ENCODE measurements at places on chromosomes 2 and 18.

DNA sequence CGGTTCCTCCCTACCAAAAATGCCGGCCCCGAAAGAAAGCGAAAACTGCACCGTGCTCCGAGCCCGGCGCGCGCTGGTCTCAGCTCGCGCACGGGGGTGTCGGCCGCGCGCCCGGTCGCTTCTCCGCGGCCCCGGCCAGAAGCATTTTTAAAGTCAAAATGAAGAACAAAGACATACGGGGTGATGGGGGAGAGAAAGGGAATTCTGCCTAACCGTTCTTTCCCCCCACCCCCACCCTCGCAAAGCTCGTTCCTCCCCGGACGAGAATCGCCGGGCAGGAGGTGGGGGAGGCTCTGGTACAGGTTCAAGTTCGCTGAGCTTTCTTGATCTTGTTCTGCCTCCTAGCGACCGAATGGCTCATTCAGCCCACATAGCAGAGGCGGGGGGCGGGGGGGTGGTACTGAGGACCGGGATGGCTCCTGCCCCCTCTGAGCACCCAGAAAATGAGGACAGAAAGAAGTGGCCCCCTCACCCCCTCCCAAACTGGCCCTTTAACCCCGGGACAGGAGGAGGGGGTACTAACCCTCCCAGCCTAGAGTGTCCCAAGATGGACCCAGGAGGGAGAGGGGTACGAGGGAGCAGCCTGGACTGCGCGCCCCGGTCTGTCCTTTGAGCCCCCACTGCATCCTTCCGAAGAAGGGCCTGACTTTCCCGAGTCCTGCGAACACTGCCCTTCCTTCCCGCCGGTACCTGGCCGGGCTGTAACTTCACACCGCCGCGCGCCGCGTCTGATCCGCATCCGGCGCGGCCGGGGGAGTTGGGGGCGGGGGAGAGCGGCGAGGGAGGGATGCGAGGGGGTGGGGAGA, 3.1 kb downstream of the BCL11A start:
- no peak for DNase-seq

DNA sequence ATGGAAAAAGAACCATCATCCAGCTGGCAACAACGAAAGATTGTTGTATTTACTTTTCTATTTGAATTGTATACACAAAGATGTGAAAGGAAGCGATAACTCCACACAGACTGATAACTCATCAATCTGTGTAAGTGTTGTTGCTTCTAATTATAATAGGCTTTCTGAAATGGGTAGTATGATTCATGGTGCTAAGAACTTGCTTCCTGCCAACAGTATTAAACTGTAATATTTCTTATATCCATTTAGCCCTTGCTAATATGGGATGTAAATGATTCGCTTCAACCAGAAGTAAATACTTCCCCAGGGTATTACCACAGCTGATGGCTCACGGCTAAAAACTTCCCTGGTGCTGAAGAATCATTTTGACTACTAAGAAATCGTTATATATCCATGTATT, 70.2 kb downstream of the TMEM163 start:
- no peak for DNase-seq

GRCh38 chr2:198756166-198756565, 701.6 kb downstream of the SATB2 start:
- DNase-seq: no peak

DNA sequence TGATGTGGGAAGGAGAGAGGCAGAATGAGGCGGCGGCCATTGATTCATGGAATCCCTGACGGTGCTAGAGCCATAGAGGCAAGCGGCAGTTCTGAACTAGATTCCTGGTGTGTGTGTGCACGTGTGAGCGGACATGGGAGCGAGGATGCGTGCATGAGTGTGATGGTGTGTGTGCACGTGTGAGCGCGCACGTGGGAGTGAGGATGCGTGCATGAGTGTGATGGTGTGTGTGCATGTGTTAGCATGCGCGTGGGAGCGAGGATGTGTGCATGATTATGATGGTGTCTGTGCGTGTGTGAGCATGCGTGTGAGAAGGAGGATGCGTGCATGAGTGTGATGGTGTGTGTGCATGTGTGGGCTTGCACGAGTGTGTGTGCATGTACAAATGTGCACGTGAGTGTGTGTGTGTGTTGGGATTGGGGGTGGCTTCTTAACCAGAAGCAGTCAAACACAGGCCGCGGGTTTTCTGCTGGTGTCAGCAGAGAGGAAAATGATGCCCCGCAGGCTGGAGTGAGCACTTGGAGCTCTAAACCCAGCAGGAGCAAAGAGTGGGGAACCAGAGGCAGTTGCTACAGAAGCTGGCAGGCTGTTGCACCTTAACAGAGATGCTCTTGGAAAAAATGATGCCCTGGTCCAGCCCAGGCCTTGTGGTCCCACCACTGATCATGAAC, 29.5 kb downstream of the DIPK1C start:
- DNase-seq: no peak

DNA sequence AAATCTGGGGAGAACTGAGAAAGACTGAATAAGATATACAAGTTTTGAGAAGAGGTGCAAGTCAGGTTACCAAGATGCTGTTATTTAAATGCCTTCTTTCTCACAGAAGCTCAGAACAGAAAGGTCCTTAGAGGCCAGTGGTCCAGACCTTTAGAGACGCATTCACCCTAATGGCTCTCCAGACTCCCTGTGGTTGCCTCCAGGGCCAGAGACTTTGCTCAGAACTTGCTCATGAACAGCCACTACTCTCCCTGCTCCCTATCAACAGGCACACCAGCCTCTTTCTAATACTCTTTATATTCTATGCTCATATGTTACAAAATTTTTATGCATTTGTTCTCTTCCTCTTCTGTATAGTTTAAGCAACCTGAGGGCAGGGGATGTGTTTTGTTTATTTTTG, 349.0 kb upstream of the TNP1 start:
- no peak for DNase-seq

- DNase-seq: no peak
These were observed 62.9 kb downstream of the POMC start for GRCh38 chr2:25105336-25106085.

DNA sequence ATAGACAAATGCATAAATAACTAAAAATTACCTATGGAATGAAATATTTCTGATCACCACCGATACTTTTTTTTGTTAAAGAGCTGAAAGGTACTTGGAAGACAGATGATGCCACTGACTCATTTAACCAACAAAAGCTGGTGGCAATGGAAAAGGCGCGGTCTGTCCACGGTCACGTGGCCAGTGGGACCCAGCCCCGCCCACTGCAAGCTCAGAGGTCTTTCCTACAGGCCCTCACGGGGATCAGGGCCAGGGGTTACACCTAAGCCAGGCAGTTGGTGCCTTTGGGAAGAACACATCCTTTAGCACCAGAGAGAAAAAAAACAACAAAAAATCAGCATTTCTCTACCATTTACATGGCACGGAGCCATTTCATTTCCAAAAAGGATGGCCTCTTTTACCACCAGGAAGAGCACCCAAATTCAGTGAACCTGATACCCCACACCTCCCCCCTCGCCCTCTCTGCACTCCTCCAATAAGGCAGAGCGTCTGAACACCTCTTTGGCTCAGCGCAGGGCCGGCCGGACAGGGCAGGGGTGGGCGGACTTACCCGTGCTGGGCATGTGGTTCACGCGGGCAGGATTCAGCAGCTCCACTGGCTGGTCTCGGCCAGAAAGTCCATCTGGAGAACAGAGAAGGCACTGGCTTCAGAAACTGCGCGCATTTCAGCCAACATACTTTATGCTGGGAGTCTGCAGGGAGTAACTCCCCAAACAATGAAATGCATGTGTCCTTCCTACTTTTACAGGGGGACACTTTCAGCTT, 164.6 kb downstream of the HDAC4 start:
- DNase-seq: no peak

DNA sequence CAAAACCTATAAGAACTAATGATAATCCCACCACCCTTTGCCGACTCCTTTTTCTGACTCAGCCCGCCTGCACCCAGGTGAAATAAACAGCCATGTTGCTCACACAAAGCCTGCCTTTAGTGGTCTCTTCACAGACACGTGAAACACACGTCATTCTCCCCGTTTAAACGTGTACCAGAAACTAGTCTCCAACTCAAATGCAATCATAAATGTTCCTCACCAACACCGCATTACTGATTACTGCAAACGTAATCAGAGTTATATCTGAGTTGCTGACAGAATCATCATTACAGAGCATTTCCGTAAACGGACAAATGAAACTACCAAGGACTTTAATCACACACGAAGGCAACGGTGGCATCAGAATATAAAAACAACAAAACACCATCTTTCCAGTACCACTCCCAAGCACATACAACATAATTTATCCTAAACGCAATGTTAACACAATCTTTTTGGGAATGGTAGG, 1.9 kb downstream of the CLK1 start:
- DNase-seq: no peak

DNA sequence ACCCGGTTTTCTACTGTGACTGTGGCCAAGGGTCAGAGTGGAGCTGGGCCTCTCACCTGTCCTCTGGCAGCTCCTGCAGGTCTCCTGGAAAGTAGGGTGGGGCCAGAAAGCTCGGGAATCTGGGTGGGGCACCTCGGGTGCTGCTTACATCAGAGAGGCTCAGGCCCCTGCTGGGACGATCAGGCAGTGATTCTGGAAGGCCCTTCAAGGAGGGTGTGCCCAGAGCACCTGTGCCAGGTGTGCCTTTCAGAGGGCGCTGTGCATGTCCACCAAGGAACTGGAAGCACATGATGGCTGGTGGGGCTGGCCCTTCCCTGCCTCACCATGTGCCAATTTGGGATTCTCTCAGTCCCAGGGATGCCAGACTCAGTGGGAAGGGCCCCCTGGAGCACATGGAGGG, 44.0 kb downstream of the ATP6V1C2 start:
- DNase-seq: no peak

DNA sequence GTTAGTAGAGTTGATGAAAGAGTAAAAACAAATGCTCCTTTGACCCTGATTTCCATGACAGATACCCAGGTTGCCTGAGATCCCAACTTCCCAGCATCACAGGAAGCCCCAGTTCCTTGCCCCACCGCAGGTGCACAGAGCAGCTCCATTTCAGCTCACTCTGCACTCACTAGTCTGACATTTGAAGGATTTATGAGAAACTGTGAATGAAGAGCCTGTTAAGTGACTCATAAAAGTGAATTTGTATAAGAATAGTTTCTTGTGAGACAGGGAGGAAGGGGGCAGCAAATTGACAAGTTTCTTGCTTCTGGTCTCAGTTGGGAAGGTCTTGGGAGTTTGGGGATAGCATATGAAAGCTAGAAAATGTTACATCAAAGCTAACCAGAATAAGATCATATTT, 248.7 kb upstream of the ATP5MC3 start:
- DNase-seq: no peak

- DNase-seq: no peak
These were observed 469.0 kb upstream of the SALL3 start for GRCh38 chr18:78510636-78511035.

DNA sequence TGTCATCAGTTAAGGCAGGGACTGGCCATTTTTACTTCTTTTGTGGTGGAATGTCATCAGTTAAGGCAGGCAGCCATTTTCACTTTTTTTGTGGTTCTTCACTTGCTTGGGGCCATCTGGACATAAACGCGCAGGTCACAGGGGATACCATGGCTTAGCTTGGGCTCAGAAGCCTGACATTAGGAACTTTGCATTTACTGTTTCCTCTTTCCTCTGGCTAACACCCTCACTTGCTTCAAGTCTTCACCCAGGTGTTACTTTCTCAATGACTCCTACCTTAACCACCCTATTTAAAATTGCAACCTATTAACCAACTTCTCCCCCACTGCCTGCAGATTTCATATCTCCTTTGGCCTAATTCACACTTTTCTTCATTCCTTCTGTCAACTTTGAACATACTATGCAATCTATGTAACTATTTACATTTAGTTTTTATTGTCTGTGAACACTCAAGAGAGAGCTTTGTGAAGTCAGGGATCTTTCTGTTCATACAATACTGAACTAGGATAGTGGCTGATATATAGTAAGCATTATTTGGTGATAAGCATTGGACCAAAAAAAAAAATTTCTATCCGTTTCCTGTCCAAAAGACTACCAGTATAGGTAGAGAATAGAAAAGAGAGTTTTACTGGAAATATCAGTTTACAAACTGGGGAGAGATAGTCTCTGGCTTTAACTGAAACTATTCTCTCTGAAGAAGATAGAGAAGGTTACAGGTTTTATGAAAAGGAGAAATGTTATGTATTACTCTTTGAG, 600.1 kb upstream of the ZNF804A start:
- no peak for DNase-seq

GRCh38 chr2:133606616-133607015, 38.4 kb upstream of the NCKAP5 start:
- no peak for DNase-seq

DNA sequence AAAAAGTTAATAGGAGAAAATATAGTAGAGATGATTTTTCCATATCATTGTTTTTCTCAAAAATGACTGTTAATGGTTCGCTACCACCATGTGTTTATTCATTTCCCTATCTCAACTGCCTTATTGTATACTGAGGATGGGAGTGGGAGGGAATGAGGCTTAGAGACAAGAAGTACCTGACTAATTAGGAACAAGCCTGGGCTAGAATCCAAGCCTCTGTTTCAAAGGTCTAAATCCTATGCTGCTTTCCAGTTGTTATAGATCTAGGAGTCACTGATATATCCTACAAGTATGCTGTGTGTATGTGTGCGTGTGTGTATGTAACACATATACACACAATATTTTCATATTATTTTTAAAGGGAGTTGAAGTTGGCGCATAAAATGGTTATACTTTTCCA, 465.9 kb downstream of the EPHA4 start:
- DNase-seq: no peak

GRCh38 chr2:1976728-1977416, 232.6 kb upstream of the PXDN start:
- DNase-seq: no peak

- DNase-seq: no peak
These were observed 201.8 kb upstream of the LYPD1 start for GRCh38 chr2:132871831-132872230.

- no peak for DNase-seq
These were observed 590.9 kb upstream of the ZEB2 start for GRCh38 chr2:145110668-145111356.

GRCh38 chr2:197359859-197360258, 49.3 kb upstream of the ANKRD44 start:
- DNase-seq: no peak

- no peak for DNase-seq
These were observed 185.1 kb upstream of the CNTNAP5 start for GRCh38 chr2:123840016-123840415.
